ENCODE measurements at places on chromosomes 11 and 22.

- DNase-seq = no peak
Observed at GRCh38 chr11:69831985-69832384, 12.8 kb upstream of the FGF3 start.

GRCh38 chr11:69930081-69931059, 111.2 kb upstream of the FGF3 start:
- DNase-seq = no peak

- DNase-seq = no peak
Observed at GRCh38 chr11:57496109-57496820, 19.2 kb downstream of the SLC43A1 start.

GRCh38 chr11:118438314-118438931, 2.1 kb downstream of the KMT2A start:
- no peak for DNase-seq
